ENCODE measurements at places on chromosomes 4 and X.

DNA sequence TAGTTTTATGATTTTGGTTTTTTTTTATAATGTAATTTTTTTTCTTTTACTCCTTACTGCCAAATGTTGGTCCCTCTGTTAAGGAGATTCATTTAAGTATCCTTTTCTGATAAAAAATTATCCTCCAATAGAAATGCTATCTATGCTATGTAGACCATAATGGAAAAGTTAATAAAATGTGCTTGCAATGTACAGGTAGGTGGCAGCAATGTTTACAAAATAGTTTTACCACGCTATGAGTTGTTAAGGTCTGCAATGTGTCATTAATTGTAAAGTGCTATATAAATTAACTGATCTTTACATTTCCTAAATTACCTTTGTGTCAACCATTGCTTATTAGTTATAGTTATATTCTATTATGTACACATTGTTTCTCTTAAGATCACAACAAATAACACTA lies 3.8 kb upstream of the CENPC start:
- peak; percentile 19 for DNase-seq

GRCh38 chrX:45980726-45981125 lies 564.5 kb downstream of the ZNF674 start:
- no peak for DNase-seq

DNA sequence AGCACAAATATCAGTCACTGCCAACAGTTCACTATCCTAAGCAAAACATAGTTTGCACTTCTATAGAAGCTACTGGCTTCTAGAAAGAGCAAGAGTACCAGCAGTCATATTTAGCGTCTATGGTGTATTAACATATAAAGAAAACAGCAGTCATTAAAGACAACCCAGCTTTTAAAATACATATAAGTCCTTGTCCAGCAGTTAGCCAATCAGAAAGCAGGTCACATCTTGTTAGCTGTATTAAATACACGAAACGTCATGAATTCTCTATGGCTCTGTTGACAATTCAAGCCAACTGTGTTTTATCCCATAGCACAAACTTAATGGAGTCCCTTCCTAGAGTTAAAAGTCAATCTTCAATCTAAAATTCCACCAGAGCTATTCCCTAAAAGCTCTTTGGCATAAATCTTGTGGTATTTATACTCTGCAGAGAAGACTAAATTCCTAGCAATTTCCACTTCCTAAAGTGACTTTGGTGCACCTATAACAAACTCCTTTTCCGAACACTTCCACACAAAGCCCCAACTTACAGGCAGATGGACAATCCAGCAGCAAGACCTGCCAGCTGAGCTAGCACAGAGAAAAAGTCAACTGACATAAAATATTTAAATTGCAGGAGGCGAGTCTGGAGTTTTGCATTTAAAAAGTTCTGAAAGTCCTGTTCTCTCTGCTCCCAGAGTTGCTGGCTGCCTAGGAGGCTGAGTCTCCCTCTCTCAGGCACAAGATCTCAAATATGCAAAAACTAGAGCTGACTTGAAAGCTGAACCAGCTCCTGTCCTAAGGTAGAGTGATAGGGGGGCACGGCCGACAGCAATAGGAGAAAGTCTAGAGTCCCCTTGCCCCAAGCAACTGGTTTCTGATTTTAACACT lies 1.3 kb downstream of the LDB2 start:
- DNase-seq, result no peak

DNA sequence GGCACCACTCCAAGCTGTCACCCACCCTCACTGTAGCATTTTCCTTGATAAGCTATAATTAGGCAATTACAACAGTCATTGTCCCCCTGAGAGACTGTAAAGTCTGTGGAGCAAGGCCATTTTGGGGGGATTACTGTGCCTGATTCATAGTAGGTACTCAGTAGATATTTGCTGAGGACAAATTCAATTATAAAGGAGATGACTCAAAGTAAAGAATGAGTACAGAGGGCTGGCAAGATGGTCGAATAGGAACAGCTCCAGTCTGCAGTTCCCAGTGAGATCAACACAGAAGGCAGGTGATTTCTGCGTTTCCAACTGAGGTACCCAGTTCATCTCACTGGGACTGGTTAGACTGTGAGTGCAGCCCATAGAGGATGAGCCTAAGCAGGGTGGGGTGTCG lies 42.0 kb downstream of the MAOB start:
- DNase-seq, result no peak

- no peak for DNase-seq
Observed at GRCh38 chrX:22541926-22542325, 269.2 kb downstream of the CBLL2 start.

GRCh38 chrX:56248492-56248891 lies 16.3 kb downstream of the KLF8 start:
- DNase-seq, result peak; percentile 42

- DNase-seq, result no peak
Observed at GRCh38 chr4:123974386-123975149, 578.0 kb downstream of the SPRY1 start.

- DNase-seq, result no peak
Observed at GRCh38 chr4:185381288-185382196, 14.2 kb downstream of the LRP2BP start.

DNA sequence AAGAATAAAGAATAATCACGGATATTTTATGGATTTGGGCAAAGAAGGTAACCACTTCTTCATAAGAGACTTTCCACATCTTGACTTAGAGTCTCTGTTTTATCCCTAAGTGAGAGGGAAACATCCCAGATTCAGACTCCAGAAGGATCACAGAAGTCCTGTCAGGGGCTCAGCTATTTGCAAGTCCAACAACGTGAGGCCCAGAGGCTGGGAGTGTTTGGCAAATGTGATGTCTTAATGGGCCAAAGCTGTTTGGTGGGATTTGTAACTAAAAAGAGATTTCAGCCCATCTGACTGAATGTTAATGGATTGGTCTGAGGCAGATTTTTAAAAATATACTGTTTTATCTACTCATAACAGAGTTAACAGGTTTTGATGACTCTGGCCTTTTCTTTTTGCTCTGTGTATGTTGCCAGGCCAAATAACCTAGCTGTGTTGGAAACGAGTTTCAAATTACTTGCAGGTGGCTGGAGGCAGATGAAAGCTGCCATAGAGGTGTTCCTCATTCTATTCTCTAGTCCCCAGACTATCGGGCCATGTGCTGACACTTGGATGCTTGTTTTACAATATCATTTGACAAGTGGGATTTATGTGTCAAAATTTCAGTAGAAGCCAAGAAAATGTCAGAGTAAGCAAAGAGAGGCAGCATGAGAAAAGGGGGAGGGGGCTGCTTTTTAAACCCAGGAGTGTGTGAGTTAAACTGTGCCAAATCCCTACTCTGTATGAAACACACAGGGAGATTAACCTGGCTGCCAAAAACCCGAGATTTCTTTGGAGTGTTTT lies 330.9 kb downstream of the DCHS2 start:
- no peak for DNase-seq

DNA sequence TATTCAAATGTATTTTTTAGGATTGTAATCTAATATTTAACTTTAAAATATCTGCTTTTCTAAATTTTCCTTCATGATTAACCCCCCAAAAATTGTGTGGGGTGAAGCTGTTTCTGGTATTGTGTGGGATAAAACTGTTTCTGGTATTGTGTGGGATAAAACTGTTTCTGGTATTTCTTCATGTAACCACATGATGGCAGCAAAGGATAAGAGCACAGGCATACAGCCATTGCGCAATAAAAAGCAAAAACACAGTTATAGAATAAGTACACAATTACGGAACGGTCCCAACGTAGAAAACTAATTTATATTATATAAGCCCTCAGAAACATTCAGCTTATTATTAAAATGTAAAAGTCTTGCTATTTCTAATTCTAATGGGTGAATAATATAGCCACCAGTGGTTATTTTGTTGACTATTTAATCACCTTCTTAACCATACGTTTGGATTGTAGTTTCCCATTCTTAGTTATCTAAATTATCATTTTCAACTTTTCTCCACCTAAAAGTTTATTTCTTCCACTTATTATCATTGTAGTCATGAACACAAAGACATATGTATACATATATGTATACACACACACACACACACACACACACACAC lies 333.9 kb upstream of the FSTL5 start:
- peak; percentile 20 for DNase-seq

- DNase-seq, result no peak
Observed at GRCh38 chrX:31423609-31424189, 351.9 kb upstream of the FTHL17 start.
